Left colon (tissue), 2 donors: ENCODE measurements at places on chromosomes 4 and X. TPM values are rescaled to one million over a fixed set of nuclear protein-coding genes. Genes with fewer than 3 reads are reported as not detected.

- DNase-seq: peak; percentile 75
Measured at GRCh38 chrX:18983666-18984380, at the start of gene PHKA2. PHKA2 (minus strand) TSS chrX:18984114; CDS start chrX:18983932, 182 bp downstream.

PROM1 gene
- total RNA-seq: 84.1 TPM

ADRA2C gene
- total RNA-seq: 0.84 TPM

EDNRA gene
- total RNA-seq: 1.3 TPM

CXCL10 gene
- 2.5 TPM for total RNA-seq

DNA sequence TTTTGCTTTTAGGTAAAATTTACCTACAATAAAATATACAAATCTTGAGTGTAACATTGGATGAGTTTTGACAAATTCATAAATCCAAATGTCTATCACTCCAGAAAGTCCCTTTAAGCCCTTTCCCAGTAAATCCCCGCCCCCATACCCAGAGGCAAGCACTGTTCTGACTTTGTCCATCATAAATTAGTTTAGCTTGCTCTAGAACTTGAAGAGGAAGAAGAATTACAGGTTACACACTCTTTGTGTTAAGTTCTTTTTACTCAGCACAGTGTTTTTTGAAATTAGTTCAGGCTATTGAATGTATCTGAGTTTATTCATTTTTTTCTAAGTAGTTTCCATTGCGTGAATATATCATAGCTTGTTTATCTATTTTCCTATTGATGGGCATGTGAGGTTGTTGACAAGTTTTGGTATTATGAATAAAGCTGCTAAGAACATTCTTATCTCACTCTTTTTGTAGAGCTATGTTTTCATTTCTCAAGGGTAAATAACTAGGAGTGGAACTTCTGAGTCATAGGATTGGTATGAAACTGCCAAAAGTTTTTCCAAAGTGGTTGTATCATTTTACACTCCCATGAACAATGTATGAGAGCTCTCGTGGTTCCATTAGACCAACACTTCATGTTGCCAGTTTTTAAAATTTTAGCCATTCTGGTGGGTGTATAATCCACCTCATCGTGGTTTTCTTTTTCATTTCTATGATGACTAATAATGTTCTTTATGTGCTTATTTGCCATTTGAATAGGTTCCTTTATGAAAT, 22.4 kb upstream of the HPSE start:
- no peak for DNase-seq
